ENCODE measurements at places on chromosomes 16 and 17. TPM values are rescaled to one million over a fixed set of nuclear protein-coding genes. Genes with fewer than 3 reads are reported as not detected.

Gene PIRT
- total RNA-seq = not detected

Gene ABCC12
- total RNA-seq = not detected

Gene CCL7
- 0.31 TPM for total RNA-seq

Gene IGSF6
- total RNA-seq = 0.23 TPM

Gene MRPL58
- 55.2 TPM for total RNA-seq

Gene SULT1A4
- total RNA-seq = 1.2 TPM

Gene UBALD2
- 30.0 TPM for total RNA-seq

Gene LIMD2
- 15.3 TPM for total RNA-seq

Gene PDIA2
- 1.1 TPM for total RNA-seq

Gene KRTAP9-8
- not detected for total RNA-seq

All from Panc1 (cell line).